A549 treated with AZD2906 at 1 μM for 4 hours (cell line): ENCODE measurements at places on chromosomes 11 and 22. TPM values are rescaled to one million over a fixed set of nuclear protein-coding genes. Genes with fewer than 3 reads are reported as not detected.

The OR52E6 gene
- total RNA-seq = not detected in 5 replicates

The LIF gene
- total RNA-seq = 21.0 to 32.4 TPM (median 28.2 TPM) in 5 replicates

The SMCO4 gene
- 17.0 to 26.1 TPM (median 20.4 TPM) in 5 replicates for total RNA-seq

The MPZL3 gene
- 0.21 to 0.34 TPM (median 0.25 TPM) in 5 replicates for total RNA-seq
